ENCODE measurements at places on chromosomes 3 and 15.

- DNase-seq: no peak
These were observed 193.8 kb downstream of the NR1D2 start for GRCh38 chr3:24138876-24139256.

DNA sequence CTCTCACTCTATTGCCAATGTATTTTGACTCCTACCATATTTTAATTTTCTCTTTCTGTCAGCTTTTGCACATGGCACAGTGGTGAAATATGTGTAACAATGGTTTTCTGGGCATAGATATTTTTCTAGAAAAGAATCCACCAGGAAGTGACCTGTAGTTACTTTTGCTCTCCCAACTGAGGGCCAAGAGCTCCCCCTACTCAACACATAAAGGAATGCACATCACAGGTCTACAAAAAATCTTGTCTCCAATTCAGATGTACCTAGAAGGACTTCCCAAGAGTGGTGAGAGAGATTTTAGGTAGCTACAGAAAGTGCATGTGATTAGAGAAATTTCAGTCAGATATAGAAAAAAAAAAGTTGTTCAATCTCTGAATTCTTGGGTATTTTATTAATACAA, 15.6 kb downstream of the CPA3 start:
- no peak for DNase-seq

GRCh38 chr15:67511606-67512005, 9.3 kb upstream of the C15orf61 start:
- no peak for DNase-seq

DNA sequence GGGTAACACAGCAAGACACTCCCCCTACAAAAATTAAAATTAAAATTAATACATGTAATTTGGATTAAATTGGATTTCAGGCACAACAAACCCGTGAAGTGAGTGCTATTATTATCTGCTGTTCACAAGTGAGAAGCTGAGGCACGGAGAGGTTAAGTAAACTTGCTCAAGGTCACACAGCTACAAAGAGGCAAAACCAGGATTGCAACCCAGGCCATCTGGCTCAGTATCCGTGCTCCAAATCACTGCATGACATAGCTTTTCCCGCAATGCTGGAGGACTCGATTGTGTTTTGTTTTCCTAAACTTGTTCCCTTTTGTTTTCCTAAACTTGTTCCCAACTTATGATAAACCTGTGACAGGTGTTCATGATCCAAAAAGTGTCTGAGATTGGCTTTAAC, 19.9 kb upstream of the C15orf39 start:
- DNase-seq: no peak

- DNase-seq: no peak
These were observed 966 bp downstream of the MYO1E start for GRCh38 chr15:59371458-59372351.

- no peak for DNase-seq
These were observed 135.7 kb upstream of the IL12A start for GRCh38 chr3:159852821-159853505.

GRCh38 chr15:57607570-57608000, 15.9 kb downstream of the MYZAP start:
- DNase-seq: no peak

DNA sequence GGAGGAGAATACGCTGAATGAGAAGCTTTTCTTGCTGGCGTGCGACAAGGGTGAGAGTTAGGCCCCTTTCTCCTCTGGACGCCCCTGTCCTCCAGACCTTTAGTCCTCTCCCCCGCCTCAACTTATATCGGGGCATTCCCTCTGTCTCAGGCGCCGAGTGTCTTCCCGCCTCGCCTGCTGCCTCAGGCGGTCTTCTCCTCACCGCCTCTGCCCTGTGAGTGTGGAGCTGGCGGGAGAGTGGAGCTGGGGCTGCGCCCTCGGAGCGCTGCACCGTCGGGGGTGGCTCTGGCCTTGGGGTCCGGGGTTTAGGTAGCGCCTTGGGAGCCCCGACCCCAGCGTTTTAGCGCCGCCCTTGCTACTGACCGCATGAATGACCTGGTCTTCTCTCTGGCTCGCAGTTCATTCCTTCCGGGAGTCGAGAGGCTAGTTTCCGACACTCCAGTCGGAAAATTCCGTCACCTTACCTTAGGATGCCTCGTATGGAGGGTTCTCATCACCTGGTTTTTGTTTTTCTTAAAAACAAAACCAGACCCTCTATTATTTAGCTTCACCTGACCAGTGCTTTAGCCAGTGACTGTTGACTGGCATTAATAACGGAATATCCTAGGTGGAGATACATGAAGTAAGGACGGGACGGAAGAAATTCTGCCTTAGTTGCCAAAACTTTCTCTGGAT, 985 bp downstream of the TRPC1 start:
- DNase-seq: no peak

DNA sequence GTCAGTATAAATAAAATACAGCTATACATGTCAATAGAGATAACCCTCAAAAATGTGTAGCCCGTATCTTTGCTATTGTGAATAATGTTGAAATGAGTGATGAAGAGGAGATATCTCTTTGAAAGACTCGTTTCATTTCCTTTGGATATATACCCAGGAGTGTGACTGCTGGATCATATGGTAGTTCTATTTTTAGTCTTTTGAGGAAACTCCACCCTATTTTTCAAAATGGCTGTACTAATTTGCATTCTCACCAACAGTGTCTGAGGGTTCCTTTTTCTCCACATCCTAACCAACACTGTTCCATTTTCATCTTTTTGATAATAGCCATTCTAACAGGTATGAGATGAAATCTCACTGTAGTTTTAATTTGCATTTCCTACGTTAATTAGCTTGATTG, 237.5 kb upstream of the GBE1 start:
- DNase-seq: no peak

GRCh38 chr3:44680921-44681455, 31.5 kb upstream of the ZNF502 start:
- DNase-seq: no peak

- DNase-seq: no peak
These were observed 12.8 kb downstream of the LYSMD2 start for GRCh38 chr15:51724673-51725072.

- DNase-seq: no peak
These were observed 16.0 kb upstream of the MYO1E start for GRCh38 chr15:59388670-59389069.

DNA sequence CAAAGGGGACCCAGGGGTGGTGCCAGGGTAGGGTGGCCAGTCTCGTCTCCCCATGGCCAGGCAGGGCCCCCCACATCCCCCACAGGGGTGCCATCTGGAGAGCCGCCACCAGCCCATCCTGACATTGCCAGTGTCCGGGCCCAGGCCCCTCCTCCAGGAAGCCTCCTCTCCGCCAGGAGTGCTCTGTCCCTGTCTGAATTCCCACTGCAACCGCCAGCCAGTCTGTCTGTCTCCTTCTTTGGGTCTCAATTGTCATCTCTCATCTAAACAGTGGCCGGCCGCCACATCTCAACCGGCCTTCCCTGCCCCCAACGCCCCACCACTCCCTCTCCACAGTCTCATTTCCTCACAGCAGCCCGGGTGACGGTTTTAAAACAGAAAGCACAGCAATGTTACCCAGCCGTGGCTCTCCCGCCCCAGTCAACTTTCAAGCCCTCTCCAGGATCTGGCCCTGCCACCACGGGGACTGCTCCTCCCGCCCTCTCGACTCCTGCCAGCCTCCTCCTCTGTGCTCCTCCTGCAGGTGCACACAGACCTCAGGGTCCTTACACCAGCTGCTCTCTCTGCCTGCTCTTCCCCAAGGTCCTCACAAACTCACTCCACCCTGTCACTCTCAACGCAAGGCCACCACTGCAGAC, 57.0 kb downstream of the IQSEC1 start:
- DNase-seq: no peak

- no peak for DNase-seq
These were observed 38.5 kb upstream of the FAN1 start for GRCh38 chr15:30865257-30865656.

GRCh38 chr3:185216607-185216958, 37.3 kb downstream of the EHHADH start:
- DNase-seq: no peak

DNA sequence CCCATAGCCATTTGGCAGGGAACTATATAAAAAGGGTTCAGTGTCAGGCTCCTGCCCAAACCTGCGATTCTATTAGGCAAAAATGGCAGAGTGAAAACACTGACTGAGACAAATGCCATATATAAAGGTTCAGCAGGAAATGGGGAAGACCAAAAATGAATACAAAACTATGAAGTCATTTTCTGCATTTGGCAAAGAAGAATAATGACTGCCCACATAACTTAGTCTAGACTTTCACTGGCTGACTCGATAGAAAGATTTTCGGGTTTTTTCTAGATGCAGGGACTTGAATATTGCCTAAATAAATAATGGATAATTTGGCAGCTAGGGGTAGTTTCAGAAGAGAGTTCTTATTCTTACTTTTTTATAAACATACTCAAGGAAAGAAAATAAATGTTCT, 178.0 kb downstream of the TPRG1 start:
- no peak for DNase-seq

DNA sequence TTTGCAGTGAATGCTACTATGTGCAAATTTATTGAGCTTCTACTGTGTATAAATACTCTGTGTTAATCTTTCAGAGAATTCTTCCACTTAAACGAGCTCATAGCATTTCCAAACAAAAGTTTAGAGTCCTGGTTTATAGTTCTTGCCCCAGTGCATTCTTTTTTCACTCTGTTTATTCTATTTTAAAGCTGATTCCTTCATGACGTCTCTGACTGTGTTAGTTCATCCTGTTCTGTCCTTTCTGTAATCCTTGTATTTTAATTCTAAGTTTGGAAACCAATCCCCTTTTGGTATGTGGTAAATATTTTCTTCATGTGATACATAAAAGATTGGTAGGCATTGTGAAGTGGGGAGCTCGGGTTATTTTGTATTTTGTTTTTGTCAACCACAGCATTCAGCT, 18.7 kb downstream of the P2RY14 start:
- DNase-seq: no peak

Measured in BJ (cell line).